Stimulated activated CD8-positive, alpha-beta memory T cell treated with anti-CD3 and anti-CD28 coated beads, Interleukin-7, amount 100 ng/mL, for 1 hour (primary cell): ENCODE measurements at places on chromosomes 5 and 9.

DNA sequence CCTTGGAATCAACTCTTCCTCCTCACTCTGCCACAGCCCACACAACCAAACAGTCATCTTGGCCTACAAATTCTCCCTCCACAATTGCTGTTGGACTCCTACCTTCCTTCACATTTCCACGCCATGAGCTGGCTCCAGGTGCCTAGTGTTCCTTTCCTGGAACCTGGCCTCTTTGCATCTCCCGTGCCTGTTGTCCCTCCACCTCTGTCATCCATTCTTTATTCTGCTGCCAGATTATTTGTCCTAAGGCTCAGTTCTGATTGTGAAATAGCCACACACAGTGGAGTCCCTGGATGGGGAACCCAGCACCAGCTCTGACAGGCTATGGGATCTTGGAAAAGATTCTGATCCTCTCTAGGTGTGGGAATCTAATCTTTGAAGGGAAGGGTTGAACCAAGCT is 109.1 kb upstream of the ANKH start:
- DNase-seq, result no peak

DNA sequence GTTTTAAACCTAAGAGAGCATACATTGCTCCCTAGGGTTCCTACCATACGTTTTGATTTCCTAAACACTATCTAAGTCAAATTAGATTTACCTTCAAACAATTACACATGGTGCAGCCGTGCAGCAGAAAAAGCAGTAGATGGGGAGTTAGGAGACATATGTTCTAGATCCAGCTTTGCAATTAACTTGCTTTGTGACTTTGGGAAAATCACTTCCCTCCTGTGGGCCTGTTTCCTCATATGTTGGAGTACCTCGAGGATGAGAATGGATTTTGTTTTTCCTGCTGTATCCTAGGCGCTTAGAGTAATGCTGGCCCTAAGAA is 711 bp downstream of the MRPL50 start:
- no peak for DNase-seq

DNA sequence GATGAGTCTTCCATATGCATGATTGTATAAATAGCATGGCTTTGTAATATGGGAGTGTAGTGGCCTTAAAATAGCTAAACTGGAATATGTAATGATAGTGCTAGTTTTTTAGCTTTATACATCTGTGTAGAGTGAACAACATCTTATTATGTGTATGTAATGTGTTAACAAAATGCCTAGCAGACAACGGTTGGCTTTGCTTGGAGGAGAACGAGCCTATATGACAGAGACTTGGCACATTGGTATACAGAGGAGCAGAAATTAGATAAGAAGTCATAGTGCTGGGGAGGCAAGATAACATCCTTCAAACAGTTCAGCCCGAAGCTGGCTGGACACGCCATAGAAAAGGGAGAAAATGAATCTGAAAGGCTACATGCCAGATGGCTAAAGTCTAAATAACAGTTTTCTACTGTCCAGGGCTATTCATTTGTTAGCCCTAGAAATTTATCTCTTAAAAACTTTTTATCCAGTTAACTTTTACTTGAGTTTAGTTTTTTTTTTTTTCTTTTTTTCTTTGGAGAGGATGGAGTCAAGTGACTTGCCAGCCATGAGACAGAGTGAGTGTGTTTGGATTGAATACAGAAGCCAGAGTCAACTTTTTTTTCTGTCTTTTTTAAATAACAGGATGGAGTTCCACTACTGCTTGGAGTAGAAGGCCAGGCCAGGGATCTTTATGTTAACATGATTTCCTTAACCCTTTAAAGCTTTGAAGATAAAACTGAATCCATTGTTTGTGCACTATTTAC is 214.4 kb upstream of the ACTBL2 start:
- DNase-seq, result no peak

GRCh38 chr5:167629634-167630033 is 661.8 kb upstream of the WWC1 start:
- no peak for DNase-seq

DNA sequence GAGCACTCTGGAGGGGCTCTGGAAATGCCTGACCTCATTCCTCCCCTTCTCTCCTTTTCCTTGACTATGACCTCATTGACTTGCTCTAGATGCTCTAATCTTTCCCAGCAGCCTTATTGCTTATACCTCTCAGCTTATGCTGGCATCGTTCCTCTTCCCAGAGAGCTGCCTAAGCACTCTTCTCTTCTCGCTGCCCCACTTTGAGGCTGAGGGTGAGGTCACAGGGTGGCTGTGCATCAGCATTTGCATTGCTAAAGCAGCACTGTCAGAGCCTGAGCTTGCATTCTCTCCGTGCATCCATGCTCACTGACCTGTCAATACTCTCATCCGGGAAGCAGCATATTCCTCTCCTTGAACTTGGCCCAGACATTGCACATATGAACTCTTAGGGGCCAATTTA is 96.4 kb upstream of the NTRK2 start:
- DNase-seq, result no peak

GRCh38 chr5:173165177-173166016 is 21.1 kb downstream of the BNIP1 start:
- no peak for DNase-seq

DNA sequence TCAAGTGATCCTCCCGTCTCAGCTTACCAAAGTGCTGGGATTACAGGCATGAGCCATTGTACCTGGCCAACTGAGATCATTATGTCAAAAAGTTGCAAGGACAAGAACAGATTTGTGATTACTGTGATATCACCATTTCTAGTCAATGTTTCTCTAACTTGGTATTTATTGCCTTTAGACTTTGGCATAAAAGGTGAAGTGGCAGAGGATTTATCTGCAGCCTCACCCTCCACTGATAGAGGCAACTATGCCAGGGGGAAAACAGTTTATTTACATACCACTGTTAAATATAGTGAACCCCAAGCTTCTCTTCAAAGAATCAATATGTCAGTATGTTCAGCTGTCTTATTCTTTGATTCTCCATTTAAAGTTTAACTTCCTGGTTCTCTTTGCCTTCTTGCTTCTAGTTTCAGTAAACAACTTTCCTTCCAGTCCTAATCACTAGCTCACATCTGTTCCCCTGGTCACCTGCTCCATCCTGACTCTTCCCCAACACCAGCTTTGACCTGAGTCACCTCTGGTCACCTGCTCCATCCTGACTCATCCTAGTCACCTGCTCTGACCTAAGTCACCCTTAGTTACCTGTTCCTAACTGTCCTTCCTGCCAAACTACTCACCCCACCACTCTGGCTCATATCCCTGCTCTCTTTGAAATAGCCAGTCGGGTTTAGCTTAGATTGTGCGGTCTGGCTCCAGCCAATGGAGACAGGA is 29.9 kb downstream of the SEMA6A start:
- no peak for DNase-seq

- no peak for DNase-seq
Measured at GRCh38 chr5:140633021-140633471, at the start of gene CD14. CD14 (minus strand) TSS chr5:140633175; CDS start chr5:140633071, 104 bp downstream.

GRCh38 chr5:104265531-104266140 is 703.0 kb upstream of the NUDT12 start:
- DNase-seq, result no peak
